ENCODE measurements at places on chromosomes 6 and 20.

DNA sequence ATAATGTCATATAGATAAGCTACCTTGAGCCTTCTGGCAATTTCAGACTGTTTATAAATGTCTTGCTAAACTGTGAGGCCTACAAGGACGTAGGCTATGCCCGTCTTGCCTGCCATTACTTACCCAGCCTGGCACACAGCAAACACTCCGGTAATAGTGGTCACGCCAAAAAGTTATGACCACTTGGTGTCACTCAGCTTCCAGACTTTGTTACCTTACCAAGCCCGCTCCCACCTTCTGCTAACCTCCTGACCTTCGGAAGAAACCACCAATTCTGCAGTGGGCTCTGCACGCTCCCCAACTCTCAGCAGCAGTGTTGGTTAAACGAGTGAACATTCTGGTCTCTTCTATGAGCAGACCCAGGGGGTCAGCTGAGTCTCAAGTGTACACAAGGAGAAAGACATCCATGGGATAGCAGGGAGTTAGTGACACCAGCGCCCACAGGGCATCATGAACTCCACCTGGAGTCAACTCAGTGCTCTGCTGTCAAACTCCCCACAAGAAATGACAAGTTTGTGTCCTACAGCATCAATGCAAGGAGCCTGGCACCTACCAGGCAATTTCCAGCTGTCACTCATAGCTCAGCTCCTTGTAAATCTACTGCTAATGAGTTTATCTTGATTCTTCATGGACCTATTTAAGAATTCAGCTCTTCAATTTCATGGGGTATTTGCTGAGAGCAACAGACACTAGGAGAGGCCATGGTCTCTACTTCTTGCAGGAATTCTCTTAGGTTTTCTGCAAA lies 119.9 kb downstream of the TTLL2 start:
- DNase-seq, result no peak

GRCh38 chr20:24996449-24997377 lies 4.2 kb upstream of the APMAP start:
- no peak for DNase-seq

DNA sequence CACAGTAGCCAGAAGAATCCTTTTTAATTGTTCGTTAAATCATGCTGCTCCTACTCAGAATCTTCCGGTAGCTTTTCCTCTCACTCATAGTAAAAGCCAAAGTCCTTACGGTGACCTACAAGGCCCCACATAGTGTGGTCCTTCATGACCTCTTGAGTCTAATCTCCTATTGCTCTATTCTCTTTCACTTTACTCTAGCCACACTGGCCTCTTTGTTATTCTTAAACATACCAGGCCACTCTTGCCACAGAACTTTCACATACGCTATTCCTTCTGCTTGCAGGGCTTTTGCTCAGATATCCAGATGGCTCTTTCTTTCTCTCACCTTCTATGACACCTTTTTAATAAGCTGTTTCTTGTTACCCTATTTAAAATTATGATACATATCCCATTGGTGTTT lies 25.7 kb downstream of the ZNF391 start:
- no peak for DNase-seq

DNA sequence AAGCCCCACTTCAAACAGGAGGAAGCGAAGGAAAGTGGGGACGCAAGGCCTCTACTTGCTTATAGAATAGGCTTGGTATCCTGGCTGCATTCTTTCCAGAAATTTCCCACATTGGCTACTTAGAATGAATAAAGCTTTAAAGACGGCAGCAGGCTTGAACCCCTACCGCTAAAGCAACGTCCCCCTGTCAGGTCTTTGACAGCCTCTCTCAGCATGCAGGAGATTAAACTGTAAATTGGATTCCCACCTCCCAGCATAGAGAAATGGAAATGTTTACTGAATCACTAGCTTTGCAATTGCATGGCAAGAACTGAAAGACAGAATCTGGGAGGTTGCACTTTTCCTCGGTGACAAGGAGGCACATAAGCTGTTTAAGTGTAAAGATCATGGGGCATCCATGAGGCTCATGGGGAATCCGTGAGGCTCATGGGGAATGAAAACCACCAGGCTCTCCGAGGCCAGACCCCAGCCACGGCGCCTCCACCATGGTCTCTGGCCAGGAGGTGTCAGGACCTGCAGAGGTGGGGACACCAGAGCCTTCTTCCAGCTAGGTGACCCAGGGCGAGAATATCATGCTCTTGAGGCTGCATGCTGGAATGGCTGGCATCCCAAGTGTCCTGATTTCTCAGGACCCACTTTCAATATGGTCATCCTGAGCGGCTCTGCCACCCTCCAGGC lies 10.3 kb downstream of the LEMD2 start:
- DNase-seq, result no peak

DNA sequence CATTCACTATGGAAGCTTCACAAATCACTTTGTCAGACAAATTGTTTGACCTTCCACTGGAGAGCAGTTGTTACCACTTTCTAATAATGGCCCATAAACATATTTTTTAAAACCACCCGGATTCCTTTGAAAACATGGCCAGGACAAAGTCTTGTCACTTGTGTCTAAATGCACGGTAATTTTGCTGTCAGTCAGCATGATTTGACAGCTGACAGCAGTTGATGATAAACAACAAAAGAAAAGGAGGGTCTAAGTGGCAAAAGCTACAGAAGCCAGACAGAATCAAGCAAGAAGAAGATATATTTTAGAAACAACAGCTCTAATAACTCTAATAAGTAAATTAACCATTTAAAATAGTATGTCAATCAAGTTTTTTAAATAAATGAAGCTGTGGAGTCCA lies 27.7 kb upstream of the CARMIL1 start:
- no peak for DNase-seq

DNA sequence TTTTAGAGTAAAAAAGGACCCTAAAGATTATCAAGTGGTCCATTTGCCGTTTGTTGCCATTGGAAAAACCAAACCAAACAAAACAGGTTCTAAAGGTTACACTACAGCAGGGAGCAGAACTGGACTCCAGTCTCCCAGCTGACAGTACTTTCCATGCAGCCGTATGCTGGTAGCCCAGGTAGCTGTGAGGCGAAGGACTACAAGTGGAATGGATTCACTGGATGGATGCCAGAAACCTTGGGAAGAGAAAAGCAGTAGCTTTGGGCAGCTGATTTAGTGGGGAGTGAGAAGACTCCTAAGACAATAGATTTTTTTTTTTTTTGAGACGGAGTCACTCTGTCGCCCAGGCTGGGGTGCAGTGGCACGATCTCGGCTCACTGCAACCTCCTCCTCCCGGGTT lies 88.3 kb downstream of the SASH1 start:
- no peak for DNase-seq

DNA sequence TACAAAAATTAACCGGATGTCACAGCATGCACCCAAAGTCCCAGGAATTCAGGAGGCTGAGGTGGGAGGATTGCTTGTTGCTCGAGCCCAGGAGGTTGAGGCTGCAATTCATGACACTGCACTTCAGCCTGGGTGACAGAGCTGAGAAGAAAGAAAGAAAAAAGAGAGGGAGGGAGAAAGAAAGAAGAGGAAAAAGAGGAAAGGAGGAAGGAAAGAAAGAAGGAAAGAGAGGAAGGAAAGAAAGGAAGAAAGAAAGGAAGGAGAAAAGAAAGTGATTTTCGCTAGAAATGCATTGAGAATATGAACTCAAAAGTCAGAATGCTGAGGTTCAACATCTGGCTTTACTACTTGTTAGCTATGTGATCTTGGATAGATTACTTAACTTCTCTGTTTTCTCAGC lies 6.6 kb downstream of the SENP6 start:
- no peak for DNase-seq

GRCh38 chr6:56091159-56091869 lies 156.1 kb downstream of the COL21A1 start:
- DNase-seq, result peak; percentile 6

GRCh38 chr6:162750776-162751175 lies 23.0 kb downstream of the PACRG start:
- no peak for DNase-seq

DNA sequence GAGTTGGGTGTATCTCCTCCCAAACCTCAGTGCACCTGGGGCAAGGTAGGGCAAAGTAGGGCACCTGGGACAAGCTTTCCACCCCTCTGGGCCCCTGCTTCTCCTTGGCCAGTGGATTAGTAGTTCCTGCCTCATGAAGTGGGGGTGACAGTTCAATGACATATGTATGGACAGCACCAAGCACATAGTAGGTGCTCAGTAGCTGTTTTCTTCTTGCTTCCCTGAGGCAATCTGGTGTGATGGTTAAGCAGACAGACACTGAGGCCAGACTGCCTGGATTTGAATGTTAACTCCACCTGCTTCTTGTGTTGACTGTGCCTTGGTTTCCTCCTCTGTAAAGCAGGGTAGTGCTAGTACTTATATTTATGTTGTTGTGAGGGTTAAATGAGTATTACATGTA lies 25.8 kb downstream of the EPB41L1 start:
- no peak for DNase-seq

DNA sequence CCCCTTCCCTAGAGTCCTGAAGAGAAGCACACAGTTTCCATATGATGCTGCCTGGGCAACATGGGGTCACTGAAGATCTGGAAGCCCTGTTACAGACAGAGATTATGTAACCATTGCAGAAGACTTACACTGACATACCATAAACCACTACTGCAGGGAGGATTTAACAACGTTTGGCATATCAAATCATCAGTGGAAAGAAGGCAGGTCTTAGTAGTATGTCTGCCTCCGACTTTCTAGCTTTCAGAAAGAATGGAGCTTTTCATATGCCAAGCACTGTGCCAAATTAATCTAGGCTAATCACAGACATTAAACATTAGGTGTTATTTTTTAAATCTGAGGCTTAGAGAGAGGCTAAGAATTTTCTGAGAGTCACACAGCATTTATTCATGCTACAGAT lies 144.3 kb downstream of the ADGRB3 start:
- DNase-seq, result no peak

- DNase-seq, result no peak
These were observed 6.6 kb upstream of the SLC16A10 start for GRCh38 chr6:111080698-111081097.

GRCh38 chr6:122663981-122664380 lies 53.8 kb downstream of the PKIB start:
- DNase-seq, result no peak

GRCh38 chr6:23213193-23213592 lies 643.8 kb downstream of the HDGFL1 start:
- DNase-seq, result no peak

GRCh38 chr6:150025201-150025917 lies at the start of gene RAET1L:
TSS of gene RAET1L (minus strand) at chr6:150025532. CDS start at chr6:150025471, 61 bp downstream.
- DNase-seq, result peak; percentile 23

DNA sequence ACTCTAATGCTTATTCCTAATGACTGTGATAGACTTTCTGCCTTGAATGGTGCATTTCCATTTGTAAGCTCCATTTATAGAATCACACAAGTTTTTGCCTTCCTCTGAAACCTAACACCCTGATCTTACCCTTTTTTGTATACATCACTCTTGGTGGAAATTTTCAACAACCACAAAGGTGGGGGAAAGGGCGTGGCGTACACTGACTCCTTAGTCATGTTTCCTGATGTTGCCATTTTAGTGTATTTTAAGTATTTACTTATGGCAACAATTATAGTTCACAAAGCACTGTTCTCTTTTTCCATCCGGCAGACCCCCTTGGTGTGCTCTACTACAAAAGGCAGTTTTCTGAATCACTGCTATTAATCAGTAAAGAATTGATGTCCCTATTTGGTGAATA lies 92.0 kb downstream of the ATXN1 start:
- DNase-seq, result peak; percentile 47

GRCh38 chr20:19113343-19113930 lies 99.0 kb upstream of the SLC24A3 start:
- DNase-seq, result no peak

GRCh38 chr20:42721923-42722322 lies 467.8 kb downstream of the PTPRT start:
- DNase-seq, result no peak

DNA sequence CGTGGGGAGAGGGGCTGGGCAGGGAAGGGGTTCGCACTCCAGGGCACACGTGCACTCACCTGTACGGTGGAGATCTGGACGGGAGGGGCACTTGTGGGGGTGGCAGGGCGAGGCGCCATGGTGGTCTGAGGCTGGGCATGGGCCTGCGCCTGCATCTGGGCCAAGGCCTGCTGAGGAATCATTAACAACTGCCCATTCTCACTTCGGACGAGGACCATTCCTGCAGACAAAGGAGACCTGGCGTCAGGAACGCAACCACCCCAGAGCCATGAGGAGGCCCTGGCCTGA lies 51.2 kb downstream of the TAF4 start:
- DNase-seq, result no peak

DNA sequence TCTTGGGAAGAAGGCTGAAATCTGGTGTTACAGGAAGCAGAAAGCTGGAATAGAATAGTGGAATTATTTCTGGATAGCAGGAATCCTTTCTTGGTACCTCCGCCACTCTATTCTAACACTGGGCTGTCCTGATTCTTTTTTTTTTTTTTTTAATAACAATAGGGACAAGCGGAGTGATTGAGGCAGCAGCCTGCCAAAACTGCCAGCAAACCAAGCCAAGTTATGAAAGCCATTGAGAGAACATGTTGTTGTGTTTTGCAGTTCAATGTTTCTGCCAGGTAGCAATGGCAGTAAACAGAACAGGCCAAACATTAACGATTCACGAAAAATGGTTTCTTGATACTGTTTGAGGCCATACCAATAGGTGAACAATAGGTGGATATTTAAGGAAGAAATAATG lies 47.1 kb downstream of the SLC26A8 start:
- DNase-seq, result no peak

DNA sequence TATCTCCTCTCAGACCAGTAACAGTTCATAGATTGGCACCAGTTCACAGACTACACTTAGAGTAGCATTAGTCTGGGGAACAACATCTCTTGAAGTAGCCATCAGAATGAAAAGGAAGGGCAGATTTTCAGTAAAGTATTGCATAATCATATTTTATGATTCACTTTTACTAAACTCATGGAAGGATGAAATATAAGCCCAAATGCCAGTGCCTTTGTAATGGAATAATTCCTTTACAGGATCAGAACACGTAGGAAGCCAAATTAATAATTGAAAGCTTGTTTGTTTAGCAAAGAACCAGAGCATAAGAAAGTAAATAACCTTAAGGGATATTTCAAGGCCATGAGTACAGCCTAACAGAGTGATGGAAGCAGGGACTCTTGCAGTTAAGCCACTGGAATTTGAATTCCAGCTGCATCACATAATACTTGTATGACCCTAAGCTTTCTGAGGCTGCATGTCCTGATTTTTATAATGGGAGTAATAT lies 11.4 kb upstream of the LOC128125822 start:
- DNase-seq, result no peak
